ENCODE measurements at places on chromosomes 4 and X.
A peak's percentile ranks its signal among the peaks of the same experiment; 100 is the strongest.

DNA sequence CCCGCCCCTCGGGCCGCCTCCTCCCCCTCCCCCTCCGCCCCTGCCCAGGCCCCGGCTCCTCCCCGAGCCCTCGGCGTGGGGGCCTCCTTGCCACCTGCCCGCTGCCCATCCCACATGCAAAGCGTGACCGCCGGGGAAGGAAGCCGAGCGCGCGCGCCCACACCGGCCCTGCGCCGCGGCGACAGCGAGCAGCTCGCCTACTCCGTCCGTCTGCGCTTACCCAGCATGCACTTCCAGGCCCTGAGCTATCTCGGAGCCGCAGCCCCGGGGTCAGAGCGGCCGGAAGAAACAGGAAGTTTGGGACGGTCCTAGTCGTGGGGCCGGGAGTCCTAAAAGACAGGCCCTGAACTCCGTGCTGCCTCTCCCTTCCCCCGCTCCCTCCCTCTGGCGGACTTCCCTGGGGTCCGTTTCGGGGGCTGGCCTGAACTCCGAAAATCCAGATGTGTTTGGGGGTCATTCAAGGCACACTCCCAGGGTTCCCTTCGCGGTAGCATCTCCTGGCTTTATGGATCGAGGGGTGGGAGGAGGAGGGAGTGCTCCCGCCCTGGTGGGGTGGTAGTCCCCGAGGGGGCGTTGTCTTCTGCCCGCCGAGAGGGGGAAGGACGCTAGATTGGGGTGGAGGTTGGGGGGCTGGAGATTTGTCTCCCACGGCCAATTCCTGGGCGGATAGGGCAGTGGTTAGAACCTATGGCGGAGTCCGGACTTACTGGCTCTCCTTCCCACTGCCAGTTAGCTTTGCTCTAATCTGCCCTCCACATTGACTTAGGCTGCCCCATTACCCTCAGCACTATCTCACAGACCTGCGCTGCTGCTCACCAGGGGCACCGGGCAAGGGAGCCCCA is 25.0 kb upstream of the BCORL1 start:
- peak; percentile 7 for DNase-seq

- peak; percentile 2 for DNase-seq
These were observed 1602.4 kb upstream of the ADGRL3 start for GRCh38 chr4:59597536-59598329.

- no peak for DNase-seq
These were observed 87.3 kb upstream of the WDR1 start for GRCh38 chr4:10203851-10204250.

- DNase-seq: no peak
These were observed at the start of gene ITM2A for GRCh38 chrX:79366873-79367749. ITM2A (minus strand) TSS chrX:79367334; CDS start chrX:79367215, 119 bp downstream.

DNA sequence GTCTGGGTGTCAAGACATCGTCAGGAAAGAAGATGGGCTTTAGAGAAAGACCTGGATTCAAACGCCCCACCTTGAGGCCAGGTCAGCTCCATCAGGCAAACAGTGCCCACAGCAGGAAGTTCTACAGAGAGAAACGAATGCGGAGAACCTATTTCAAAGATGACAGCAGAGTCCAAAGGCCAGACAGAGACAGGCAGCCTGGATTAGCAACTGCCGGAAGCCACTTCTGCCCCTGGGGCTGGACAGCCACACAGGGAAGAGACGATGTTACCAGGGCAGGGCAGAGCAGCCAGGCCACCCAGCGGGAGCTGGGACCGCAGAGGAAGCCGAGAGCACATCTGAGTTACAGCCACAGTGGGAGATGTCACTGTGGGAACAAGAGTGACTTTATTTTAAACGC is 1.2 kb downstream of the C4orf50 start:
- DNase-seq: no peak

DNA sequence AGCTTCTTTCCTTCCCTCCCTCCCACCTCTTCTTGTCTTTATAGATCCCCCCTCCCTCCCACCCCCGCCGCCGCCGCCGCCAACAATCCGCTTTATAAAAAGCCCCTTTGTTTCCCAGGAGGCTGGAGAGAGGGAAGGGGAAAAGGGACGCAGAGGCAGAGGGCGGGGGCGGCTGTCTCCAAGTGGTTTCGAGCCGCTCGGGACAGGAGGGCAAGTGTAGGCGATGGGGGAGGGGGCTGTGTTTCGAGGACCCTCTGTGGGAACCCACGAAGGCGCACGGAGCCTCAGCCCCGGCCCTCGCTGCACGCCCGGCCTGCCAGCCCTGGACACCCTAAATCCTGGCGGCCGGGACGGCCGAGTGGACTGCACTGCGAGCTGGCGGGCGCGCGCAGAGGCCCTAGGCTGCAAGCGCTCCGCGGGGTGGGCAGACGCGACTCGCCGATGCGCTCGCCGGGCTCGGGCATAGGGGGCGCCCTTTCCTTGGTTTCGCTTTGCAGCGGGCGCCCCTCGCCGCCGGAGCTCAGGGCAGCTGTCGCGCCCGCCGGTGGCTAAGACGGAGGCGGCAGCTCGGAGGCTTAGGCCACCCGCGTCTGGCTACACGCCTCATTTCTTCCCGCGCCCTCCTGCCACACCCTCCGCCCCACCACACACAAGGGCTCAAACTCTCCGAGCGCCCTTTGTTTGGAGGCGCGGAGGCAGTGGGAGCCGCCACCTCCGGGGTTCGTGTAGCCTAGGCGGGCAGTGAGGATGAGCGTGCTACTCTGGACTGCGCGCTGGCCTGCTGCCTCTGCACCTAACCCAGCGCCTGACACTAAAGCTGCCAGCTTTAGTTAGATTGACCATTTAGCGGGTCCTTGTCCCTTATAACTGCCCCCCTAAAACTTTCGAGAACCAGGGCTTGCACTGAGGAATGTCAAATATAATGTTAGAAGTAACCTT is 2.2 kb downstream of the MAMLD1 start:
- DNase-seq: peak; percentile 29

GRCh38 chrX:150841456-150842197 is 56.8 kb downstream of the CD99L2 start:
- DNase-seq: no peak

DNA sequence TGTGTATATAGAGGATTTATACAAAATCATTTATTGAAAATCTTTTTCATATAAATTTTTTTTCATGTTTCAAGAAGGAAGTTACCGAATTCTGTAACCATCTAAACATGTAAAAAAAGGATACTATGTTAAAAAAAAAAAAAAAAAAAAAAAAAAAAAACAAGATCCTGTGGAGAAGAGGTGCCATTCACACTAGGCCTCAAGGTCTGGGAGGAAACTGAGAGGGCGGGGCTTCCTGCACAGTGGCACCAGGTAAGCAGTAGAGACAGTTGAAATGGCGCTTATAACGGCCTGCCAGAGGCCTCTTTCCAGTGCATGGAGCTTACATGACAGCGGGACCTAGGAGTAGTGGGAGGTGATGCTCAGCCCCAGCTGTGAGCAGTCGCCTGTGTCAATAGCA is 17.5 kb downstream of the TRAPPC2 start:
- DNase-seq: no peak

DNA sequence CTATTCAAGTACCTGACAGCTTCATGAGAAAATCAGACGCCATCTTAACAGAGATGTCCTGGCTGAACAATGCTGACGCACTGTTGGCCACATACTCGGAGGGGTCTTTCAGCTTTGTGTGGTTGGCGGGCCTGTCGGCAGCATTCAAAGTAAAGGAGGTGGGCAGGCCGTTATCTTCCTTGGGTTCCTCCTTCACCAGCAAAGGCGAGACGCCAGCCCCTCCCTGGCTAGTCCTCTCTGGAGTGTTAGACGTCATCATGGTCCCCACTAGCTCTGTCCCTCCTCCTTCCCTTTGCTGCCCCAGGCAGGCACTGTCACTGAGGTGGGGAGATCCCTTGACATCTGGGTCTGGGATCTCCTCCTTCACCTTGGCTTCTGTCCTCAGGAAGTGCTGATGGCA is 53.0 kb downstream of the ZNF827 start:
- no peak for DNase-seq

DNA sequence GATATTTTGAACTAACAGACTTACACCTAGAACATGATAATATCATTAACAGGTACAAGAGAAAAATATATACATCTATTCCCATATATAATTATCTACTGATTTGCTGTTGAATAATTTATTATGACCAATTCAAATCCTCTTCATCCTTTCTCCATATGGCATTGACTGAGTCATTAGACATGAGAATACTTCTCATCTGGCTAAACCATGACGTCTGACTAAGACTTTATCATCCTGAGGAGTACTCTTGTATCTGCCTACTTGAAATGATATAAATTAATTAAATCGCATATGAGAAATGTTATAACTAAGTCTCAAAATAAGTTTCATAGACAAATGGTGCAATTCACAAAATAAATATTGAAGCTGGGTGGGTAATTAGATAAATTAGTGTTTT is 67.4 kb downstream of the EMCN start:
- DNase-seq: no peak

DNA sequence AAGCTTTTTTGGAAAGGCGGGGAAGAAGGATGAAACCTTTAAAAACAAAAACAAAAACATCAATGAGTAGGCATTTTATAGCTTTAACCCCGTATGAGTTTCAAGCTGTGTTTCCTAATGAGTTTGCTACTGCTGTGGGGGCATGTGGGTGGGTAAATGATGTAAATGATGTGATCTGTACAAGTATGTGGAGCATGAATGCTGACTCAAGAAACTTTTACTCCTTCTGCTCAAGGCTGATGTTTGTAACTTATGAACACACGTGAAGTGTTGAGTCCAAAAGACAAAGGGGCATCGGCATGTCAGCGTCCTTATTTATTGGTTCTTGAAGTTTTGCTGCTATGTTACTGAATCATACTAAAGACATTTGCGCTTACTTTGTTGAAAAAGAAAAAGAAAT is 76.9 kb downstream of the CLCN4 start:
- DNase-seq: no peak

DNA sequence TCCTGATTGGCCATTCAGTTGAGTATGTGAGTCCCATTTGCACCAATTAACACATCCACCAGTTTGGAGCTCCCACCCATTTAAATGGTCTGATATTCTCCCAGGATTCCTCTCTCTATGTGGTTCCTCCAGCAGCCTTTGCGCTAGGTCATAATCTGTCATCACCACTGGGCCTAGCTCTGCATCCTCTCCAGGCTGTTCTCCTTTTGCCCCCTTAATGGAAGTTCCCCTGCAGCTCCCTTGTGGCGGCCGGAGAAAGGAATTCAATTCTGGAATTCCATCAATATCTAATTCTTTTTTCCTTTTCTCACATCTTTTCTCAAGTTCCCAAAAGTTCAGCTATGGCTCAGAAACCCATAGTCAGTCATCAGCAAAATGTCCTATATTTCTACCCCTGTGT is 2184.4 kb upstream of the AGA start:
- DNase-seq: no peak

DNA sequence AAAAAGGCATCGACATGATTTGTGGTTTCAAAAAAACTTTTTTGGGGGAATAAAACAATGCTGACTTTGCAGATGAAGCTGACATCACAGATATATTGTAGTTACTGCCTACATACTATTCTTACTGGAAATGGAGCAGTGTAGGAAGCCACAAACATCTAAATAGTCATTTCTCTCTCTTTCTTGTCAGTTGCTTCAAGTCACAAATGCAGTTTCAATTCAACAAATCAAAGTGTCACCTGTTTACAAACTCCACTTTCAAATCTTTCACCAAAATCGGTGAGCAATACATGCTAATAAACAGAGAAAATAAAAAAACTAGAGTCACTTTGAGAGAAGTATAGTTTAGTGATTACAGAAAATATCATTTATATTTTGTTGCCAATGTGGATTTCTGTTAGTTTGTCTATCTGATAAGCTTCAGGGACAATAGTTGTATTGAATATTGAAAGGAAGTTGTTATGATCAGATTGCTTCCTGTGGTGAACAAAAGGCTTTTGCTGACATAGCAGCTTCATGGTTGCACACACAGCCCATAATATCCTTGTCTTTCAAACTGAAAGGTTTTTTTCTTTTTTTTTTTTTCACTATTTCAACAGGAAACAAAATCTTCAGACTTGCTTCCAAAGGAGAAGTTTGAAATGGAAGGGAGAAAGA is 49.7 kb upstream of the PTPN13 start:
- DNase-seq: no peak
